Stimulated activated CD8-positive, alpha-beta memory T cell treated with anti-CD3 and anti-CD28 coated beads, Interleukin-4, amount 100 ng/mL, for 1 hour (primary cell): ENCODE measurements at places on chromosomes 16 and 17.

- no peak for DNase-seq
These were observed 2.8 kb upstream of the IL21R start for GRCh38 chr16:27398894-27399853.

GRCh38 chr17:46057366-46057765 is 58.3 kb downstream of the STH start:
- no peak for DNase-seq

GRCh38 chr16:58018803-58019202 is 6.8 kb upstream of the MMP15 start:
- no peak for DNase-seq

GRCh38 chr16:71754652-71755051 is 30.2 kb upstream of the PHLPP2 start:
- DNase-seq, result no peak
